ENCODE measurements at places on chromosomes 7 and 10.

GRCh38 chr10:100229819-100230422 lies 525 bp upstream of the CHUK start:
- DNase-seq = no peak

DNA sequence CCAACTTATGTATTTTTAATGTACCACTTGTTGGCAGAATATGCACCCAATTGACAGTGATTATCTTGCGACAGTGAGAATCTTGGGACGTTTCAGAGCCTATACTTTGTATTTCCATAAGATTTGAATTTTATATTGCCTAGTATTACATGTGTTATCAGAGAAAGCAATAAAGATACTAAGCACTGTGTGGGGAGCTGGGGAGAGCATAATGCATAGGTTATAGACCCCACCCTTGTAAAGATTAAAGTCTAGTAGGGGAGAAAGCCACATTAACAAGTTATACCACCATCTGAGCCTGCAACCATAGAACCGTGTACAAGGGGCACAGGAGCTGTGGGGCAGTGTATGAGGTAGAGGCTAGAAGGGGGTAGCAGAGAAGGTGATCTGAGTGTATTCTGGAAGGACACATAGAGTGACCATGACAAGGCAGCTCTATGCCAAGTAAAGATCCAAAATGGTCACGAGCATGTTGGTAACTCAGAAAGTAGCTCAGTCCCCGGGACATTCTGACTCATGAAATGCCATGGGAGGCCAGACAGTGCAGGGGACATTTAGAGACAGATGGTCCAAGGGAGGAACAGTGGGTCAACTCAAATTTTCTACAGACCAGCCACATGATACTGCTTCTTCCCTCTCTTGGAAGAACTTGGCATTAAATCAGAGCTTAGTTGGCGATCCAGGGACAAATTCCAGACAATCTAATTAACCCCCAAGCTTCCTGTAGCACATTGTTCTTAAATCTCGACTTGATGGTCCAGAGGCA lies 84.5 kb downstream of the ADRA2A start:
- no peak for DNase-seq

GRCh38 chr7:134104166-134104565 lies 23.0 kb upstream of the LRGUK start:
- DNase-seq = no peak

DNA sequence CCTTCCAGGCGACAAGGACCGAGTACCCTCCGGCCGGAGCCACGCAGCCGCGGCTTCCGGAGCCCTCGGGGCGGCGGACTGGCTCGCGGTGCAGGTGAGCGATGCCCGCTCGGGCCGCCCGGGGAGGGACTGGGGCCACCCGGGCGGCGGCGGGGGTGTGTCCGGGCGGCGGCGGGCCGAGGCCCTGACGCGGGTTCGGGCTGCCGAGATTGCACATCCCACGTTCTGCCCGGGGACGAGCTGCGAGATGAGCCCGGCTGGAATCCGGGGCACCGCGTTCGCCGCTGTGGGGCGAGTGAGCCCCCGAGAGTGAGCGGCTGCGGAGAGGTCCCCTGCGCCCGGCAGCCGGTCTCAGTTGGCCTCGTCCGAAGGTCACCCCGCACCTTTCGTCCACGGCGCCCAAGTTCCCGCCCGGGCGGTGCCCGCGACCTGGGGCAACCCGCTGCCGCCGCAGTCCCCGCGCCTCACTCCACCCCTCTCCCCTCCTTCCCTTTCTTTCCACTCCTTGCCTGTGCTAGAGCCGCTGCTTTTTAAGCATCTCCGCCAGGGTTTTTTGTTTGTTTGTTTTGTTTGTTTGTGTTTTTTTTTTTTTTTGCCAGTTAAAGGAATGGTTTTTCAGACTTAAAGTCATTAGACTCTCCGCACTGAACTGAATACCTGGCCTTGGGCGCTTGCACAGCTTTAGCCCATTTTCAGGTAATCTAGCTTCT lies 515 bp downstream of the RALA start:
- peak; percentile 16 for DNase-seq

DNA sequence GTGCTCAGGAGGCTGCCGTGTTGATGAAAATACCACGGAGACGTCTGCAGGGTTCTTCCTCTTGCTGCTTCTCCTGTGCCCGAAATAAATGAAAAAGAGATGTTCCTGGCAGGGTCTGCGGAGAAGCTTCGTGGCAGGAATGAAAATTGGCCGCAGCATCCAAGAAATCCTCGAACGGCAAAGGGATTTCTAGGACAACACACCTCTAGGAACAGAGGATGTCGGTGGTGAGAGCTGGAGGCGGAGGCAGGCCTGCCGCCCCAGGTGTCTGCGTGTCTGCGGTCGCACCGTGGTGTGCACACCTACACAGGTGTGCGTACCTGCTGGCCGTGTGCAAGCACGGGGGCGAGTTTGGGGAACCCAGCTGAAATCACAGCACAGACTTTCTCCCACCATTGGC lies 43.4 kb downstream of the TMEM130 start:
- DNase-seq = no peak

GRCh38 chr10:42753126-42753506 lies 29.5 kb upstream of the BMS1 start:
- peak; percentile 26 for DNase-seq

Measured in globus pallidus (tissue), 1 donor.